Activated CD4-positive, CD25-positive, alpha-beta regulatory T cell treated with anti-CD3 and anti-CD28 coated beads, Interleukin-2, amount 50 U/mL, for 16 hours (primary cell): ENCODE measurements at places on chromosomes 4 and X.
A peak's percentile ranks its signal among the peaks of the same experiment; 100 is the strongest.

- DNase-seq, result no peak
Measured at GRCh38 chr4:7194251-7195140, 2.2 kb downstream of the SORCS2 start.

GRCh38 chr4:148405161-148405893 lies 36.9 kb downstream of the NR3C2 start:
- DNase-seq, result no peak

DNA sequence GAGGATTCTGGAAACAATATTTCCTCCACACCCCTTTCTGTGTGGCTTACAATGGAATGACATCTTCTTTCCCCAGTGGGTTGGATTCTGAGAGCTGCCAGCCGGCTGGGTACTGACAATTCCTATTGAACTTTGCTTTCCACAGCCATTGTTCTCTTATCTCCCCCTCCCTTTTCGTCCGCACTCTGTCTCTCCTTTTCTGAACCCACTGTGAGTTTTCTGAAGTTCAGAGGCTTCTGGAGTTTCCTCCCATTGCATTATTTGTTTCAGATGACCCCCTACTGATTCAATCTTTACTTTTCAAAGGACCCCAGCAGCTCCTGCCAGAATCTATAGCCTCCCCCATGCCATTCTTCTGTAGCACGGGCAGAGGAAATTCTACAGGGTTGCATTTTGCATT lies 10.4 kb downstream of the SMPX start:
- DNase-seq, result no peak

DNA sequence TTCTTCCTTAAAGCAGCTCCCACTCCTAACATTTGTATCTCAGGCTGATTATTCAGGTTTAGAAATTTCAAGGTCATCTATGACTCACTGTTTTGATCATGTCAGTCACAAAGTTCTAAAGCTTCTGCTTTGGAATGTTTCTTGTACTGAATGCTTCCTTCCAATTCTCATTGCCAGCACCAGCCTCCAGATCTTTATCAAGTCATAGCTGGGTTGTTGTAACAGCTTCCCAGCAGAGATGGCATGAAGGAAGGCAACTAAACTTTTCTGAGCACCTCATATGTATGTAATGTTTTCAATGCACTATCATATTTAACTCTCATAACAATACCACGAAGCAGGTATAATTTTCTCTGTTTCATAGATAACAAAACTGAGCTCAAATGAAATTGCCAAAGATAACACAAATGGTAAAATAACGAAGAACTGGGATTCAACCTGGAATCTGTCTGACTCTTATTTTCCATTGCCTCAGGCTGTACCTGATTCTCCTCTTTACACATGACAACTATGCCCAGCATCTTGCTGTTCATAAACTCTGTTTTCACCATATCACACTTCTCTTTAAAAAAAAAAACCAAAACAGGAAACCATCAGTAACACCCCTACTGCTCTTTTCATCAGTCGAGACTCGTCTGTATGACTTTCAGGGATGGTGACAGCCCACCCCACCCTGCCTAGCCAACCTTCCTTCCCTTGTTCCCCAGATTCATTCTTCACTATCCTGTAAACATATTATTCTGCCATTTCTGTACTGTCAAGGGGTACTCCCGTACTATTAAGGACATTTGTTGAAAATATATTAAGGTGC lies 13.4 kb downstream of the TRPC3 start:
- DNase-seq, result no peak

DNA sequence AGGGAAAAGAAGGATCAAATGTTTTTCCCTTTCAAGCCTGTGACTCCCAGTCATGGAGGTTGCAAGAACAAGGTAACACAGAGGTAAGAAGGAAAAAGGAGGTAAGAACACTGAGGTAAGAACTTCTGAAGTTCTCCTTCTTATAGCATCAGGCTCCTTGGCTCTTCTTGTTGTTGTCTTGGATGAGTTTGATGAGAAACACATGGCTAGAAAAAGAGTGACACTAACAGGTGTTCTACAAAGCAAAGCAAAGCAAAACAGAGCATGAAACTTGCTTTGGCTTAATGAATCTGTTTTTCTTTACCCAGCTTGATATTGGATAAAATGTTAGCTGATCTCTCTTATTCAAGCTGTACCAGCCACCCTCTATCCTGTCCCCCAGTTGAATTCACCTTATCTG lies 231.2 kb upstream of the F9 start:
- DNase-seq, result no peak

- DNase-seq, result no peak
Measured at GRCh38 chrX:133550665-133551485, 135.6 kb upstream of the GPC4 start.

- DNase-seq, result no peak
Measured at GRCh38 chr4:54315561-54316538, 86.8 kb downstream of the PDGFRA start.

GRCh38 chr4:106809076-106809475 lies 227.0 kb downstream of the DKK2 start:
- DNase-seq, result no peak

GRCh38 chr4:2083116-2083825 lies 24.1 kb downstream of the NAT8L start:
- no peak for DNase-seq

- no peak for DNase-seq
Measured at GRCh38 chrX:29617725-29618124, 597.6 kb upstream of the MAGEB2 start.

DNA sequence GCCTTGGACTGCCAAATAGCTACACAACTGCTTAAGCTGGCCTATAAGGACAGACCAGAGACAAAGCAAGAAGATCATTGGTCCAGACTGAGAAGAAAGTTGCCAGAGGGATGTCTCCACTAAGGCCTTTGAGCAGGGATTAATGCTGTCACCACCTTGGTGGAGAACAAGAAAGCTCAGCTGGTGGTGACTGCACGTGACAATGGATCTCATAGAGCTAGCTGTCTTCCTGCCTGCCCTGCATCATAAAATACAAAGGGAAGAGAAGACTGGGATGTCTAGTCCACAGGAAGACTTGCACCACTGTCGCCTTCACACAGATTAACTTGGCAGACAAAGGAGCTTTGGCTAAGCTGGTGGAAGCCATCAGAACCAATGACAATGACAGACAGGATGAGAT lies 40.5 kb upstream of the FAM120C start:
- DNase-seq, result no peak

- peak; percentile 62 for DNase-seq
Measured at GRCh38 chr4:1899149-1900086, 28.2 kb downstream of the NSD2 start.

GRCh38 chrX:54695816-54696487 lies 102.1 kb downstream of the ITIH6 start:
- no peak for DNase-seq

GRCh38 chrX:10414156-10414824 lies 206.1 kb downstream of the MID1 start:
- DNase-seq, result no peak

GRCh38 chr4:185290018-185290607 lies 80.7 kb downstream of the SNX25 start:
- DNase-seq, result no peak

GRCh38 chrX:123962006-123962467 lies 531 bp downstream of the STAG2 start:
- DNase-seq, result no peak

DNA sequence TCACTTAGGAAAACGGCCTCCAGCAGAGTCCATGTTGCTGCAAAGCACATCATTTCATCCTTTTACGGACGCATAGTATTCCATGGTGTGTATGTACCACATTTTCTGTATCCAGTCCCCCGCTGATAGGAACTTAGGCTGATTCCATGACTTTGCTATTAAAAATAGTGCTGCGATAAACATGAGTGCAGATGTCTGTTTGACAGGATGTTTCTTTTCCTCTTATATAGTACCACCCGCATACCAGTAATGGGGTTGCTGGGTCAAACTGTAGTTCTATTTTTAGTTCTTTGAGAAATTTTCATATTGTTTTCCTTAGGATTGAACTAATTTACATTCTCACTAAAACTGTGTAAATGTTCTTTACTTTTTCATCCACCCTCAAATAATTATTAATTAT lies 50.5 kb downstream of the VEGFC start:
- no peak for DNase-seq

DNA sequence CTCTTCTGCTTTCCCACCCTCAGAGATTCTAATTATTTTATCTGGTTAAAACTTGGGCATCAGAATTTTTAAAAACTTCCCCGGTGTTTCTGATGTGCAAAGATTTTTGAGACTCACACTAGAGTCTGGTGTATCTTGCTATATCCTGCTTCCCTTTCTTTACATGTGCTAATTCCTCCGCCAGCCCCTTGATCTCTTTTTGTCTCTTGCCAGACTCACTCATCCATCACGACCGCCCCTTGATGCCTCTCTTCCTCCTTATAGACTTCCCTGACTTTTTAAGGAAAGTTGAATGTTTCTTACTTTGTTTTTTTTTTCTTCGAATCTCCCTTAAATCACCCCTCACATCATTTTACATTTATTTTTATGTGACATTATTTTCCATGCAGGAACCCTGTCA lies 274.9 kb upstream of the PITX2 start:
- DNase-seq, result no peak

GRCh38 chr4:168021666-168022065 lies 70.7 kb upstream of the ANXA10 start:
- no peak for DNase-seq

- DNase-seq, result no peak
Measured at GRCh38 chr4:187294861-187295260, 571.2 kb upstream of the FAT1 start.

GRCh38 chr4:184450743-184451535 lies 23.4 kb downstream of the IRF2 start:
- DNase-seq, result no peak

- no peak for DNase-seq
Measured at GRCh38 chr4:36399762-36400353, 118.4 kb downstream of the DTHD1 start.

- DNase-seq, result no peak
Measured at GRCh38 chr4:2761035-2761923, 5.1 kb upstream of the TNIP2 start.

GRCh38 chr4:174332741-174333493 lies 49.2 kb downstream of the CEP44 start:
- no peak for DNase-seq

DNA sequence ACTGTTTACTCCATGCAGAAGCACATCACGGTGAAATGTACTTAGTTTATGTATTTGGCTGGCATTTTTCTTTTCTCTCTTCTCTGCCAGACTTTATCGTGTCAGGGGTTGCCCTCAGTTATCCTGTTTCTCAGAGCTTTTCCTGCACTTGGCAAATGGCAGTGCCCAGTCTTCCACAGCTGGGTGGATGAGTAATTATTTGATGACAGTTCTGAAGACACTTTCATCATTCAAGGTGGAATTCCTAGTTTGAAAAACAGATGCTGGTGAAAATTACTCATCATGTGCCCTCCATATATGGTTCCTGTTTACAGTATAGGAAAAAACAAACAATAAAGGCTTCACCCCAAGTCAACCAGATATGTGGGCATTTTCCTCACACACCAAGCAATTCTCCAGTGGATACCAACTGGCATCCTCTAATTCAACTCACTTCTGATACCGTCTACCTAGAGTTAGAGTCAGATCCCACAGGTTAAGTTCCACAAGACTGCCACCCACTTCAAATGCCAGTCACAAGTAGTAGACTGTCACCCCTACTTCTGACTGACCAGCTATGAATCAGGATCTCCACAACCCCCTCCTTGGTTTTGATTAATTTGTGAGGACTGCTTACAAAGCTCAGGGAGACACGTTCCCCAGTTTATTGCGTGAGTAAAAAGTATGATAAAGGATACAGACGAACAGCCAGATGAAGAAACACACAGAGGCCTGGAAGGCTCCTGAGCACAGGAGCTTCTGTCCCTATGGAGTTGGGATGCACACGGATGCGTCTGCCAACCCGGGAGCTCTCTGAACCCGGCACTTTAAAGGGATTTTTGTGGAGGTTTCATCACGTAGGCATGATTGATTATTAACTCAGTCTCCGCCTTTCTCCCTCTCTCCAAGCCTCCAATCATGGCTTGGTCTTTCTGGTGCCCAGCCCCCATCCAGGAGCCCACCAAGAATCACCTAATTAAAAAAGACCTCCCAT lies 72.9 kb downstream of the CLDN34 start:
- no peak for DNase-seq

DNA sequence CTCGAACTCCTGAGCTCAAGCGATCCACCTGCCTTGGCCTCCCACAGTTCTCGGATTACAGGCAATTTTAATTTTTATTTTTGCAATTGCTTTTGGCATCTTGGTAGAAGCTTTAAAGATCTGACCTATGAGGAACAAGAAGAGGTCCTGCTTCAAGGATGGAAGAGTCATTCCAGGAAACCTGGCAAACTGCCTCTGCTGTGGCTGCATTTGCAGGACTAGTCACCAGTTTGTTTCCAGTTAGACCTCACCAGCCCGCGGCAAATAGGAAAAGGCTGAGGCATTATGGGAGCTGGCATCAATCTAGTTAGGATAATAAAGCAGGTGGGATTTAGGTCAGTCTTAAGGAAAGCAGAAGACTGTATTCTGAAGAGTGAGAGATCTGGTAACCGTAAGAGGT lies 51.9 kb upstream of the LAS1L start:
- DNase-seq, result no peak

GRCh38 chr4:185541251-185541727 lies 6.0 kb upstream of the PDLIM3 start:
- DNase-seq, result no peak

- DNase-seq, result no peak
Measured at GRCh38 chrX:56726605-56727004, 2.4 kb upstream of the NBDY start.

- DNase-seq, result no peak
Measured at GRCh38 chrX:49270249-49270921, 792 bp downstream of the PPP1R3F start.

DNA sequence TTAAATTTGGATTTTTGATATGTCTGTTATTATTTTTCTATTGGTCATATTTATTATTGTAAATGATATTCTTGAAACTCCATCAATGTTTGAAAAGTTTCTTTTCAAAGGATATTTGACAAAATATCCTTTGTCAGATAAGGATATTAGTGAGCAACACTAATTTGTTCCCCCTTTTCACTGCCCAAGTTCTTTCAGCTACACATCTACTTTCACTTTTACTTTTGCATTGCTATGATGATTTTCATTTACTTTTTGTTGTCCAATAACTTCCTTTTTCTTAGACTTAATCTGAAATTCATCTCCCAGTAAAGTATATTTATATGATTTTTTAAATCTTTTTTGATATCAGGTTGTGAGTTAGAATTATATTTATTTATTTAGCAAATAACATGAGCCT lies 542.3 kb upstream of the ADGRL3 start:
- no peak for DNase-seq

DNA sequence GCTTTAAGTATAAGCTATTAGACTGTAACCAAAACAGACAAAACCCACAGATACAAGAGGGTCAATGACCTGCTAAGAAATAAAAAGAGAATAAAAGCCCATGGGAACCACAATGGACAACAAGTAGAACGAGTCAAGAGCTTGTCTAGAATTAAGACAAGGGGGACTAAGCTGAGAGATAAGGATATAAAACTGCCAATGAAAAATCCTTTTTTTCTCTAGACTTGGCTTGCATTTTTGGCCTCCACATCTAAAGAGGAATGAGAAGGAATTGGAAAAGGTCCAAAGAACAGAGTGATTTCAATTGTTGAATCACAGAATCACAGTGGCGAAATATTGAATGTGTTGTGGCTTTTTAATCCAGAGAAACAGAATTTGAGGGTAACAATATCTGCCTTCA lies 135.7 kb downstream of the QDPR start:
- no peak for DNase-seq

GRCh38 chrX:66046612-66047235 lies 6.8 kb upstream of the VSIG4 start:
- DNase-seq, result no peak

- DNase-seq, result no peak
Measured at GRCh38 chrX:134315866-134316265, 78.9 kb downstream of the CCDC160 start.
